ENCODE measurements at places on chromosomes 5 and 9.

DNA sequence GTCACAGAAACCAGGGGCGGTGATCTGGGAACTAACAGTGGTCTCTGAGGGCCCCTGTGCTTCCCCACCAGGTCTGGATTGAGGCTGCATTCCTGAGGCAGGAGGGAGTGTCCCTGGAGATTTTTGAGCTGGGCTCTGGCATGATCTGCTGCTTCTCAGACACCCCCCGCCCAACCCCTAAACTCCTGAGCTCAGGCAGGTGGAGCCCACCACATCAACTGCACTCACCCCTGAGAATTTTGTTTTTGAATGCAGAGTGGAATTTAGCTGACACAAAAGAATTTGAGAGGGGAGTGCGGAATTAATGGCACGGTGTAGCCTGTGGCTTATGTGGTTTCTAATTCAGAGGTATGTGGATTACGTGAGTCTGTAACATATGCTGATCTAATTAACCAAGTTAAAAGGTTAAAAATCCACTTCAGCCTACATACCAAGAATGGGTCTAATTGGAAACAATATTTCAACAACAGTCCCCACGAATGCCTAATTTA, 23.9 kb upstream of the CTSL start:
- DNase-seq, result peak; percentile 67

- DNase-seq, result peak; percentile 22
These were observed 105.0 kb downstream of the ACER2 start for GRCh38 chr9:19513671-19514275.

DNA sequence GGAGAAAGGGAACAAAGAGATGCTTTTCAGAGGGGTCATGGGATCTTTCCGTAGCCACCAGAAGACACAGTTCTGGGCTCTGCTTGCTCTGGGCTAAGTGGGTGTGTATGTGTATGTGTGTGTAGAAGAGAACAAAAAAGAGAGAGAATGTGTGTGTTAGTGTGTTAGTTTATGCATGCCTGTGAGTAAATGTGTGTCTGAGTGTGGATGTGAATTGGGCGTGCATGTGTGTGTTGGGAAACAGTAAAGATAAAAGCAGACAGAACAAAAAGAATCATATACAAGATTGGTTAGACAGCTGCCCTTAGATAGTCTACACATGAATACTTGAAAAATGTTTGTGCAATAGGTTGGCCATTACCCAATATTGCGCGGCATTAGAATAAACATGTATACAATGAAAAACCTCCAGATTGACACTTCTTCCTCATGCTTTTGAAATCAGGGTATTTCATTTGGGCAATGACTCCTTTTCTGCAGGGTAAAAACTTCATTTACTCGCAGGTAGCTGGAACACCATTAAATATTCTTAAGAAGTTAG, 36.5 kb upstream of the HSPA9 start:
- no peak for DNase-seq

DNA sequence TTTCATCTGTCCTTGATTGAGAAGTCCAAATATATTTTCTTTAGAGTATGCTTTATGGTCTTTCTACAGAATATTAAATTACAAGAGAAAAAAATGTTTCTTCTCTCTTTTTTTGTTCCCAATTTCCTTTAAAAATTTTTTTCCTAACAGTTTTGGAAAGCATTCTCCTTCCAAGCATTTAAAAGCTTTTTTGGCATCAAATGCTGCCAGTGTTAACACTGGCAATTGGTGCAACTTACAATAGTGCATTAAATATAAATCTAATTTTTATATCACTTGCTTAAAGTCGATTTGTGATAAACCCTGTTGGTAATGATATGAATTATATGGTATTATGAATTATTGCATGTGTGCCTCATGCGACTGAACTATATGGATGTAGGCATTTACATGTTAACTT, 165.9 kb upstream of the ELL2 start:
- no peak for DNase-seq

GRCh38 chr9:14270358-14271092, 43.4 kb downstream of the NFIB start:
- DNase-seq, result no peak

DNA sequence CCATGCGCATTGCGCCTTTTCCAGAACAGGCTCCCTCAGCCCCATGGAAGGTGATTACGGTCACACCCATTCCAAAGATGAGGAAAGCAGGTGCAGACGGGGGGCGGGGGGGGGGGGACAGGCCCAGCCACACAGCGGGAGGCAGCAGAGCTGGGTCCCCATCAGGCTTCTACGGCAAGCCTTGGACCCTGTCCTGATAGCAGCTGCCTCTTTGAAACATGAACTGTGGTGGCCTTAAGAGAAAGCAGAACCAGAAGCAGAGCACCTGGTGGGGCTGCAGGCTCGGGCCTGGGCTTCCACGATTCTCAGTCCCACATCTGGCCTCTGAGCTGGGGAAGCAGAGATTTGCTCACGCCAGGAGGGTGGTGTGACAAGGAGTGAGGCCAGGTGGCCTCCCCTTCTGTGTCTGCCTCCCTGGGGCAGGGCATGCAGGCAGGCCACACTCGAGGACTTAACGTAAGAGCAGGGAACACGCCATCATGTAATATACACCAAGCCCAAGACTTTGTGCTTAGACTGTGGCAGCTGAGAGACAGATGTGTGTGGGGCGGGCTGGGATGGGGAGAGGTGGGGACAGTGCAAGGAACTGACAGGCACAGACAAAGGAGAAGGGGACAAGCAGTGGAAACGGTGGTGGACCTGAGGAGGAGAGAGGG, 14.2 kb upstream of the PHYKPL start:
- DNase-seq, result no peak

DNA sequence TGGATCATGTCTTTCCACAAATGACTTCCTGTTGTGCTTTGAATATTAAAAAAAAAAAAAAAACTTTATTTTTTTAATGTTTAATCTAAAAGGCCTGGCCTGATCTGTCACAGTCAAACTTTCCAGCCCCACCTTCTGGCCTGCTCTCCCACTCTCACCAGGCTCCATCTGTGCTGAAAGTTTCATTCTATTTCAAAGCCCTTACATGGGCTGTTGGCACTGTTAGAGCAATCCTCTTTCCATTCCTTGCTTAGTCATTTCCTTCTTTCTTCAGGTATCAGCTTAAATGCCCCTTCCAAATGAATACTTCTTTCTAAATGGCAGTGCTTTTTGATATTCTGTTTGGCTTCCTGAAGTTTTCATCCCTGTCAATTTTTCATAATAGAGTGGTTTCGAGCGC, 1104.8 kb upstream of the C9orf72 start:
- DNase-seq, result peak; percentile 21

DNA sequence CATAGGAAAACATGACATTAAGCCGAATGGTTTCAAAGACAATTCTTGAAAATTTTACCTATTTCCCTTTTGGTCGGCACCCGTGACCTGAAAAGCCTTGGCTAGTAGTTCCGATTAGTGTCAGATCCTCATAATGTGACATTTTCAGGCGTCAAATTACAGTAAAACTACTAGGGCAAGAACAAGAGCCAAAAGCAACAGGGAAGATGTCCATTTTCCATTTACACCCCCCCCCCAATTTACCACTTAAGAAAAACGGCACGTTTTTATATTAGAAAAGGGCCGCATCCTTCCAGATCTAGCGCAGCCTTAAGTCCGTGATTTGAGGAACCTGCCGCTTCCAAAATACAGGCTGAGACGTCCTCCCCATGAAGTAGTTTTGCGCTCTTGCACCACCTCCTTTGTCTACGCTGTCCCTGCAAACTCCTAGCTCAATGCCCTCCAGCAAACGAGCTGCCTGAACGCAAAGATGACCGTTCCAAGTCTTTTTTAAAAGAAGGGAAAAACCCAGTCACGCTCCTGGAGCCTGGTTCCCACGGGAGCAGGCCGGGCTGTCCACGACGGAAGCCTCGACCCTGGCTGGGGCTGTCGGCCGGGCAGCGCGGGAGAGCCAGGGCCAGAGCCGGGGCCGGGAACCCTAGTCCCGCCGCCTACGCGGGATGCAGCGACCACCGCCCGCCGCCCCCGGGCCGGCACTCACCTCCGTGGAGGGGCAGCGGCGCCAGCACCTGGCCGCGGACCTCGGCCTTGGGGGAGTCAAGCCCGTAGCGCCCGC, 616 bp downstream of the RNF130 start:
- peak; percentile 53 for DNase-seq

- peak; percentile 77 for DNase-seq
These were observed 607.8 kb upstream of the PTGER4 start for GRCh38 chr5:40071870-40072269.

DNA sequence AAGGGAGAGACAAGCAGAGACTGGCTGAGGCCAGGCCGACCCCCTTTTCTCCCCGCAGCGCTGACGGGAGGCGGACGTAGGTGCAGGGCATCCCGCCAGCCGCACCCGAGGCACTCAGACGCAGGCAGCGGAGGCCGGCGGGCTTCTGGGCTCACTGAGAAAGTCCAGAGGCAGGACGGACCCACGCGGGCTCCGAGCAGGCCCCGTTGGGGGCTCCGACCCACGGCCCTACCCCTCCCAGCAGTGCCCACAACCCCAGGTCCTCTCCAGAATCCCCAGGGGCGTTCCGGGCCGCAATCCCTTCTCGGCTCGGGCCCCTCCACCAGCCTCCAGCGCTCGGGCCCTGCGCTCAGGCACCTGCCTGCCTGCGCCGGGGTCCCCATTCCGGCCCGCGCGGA, 543 bp downstream of the MTMR12 start:
- no peak for DNase-seq

DNA sequence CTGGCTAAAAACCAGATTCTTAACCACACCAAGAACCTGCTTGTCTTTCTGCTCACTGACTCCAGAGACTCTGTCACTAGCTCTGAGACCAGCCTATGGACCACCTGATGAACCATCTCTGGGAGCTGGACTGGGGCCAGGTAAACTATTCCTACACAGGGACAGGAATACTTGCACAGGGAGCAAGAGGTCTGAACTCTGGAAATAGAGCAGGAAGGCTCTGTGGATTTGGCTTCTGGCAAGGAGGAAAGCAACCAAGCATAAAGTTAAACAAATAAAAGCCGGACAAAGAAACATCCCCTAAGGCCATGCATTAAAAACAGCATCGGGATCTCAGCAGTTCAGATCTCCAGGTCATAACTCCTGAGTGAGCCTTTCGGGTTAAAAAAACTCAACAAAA, 5.6 kb upstream of the SPARC start:
- peak; percentile 92 for DNase-seq

- DNase-seq, result no peak
These were observed 410.1 kb downstream of the CDH18 start for GRCh38 chr5:19577882-19578281.

DNA sequence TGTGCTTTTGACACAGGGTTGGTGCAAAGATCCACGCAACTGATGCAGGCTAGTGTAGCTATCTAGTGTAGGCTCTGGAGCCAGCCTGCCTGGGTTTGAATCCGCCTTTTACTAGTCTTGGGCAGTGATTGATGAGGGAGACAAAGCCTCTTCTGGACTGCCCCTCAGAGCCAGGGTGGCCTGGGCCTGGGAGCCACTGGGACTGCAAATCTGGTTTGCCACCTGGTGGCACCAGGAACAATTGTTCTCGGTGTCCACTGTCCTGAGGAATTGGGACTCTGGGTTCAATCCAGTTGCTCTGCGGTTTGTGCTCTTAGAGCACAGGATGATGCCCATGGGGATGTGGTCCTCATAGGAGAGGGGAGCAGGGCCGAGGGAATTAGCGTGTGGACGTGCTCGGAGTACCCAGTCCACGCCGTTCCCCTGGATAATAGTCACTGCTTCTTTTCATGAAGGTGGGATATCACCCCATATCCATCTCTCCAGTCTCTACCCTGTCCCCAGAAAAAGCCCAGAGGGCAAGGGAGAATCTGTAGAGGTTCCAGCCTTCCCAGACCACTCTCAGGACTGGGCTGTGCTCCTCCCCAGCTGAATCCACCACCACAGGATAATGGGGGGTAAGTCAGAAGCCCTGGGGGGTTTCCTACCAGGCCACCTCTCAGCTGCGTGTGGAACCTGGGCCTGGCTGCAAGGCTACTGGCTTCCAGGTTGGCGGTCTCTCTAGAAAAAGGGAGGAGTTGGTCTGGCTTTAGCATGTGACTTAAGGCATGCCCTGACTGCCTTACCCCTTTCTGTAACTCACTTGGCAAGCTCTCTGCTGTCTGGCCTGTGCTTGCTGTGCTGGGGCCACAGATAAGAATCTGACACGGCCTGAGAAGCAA, 1.9 kb downstream of the B4GALT7 start:
- no peak for DNase-seq

DNA sequence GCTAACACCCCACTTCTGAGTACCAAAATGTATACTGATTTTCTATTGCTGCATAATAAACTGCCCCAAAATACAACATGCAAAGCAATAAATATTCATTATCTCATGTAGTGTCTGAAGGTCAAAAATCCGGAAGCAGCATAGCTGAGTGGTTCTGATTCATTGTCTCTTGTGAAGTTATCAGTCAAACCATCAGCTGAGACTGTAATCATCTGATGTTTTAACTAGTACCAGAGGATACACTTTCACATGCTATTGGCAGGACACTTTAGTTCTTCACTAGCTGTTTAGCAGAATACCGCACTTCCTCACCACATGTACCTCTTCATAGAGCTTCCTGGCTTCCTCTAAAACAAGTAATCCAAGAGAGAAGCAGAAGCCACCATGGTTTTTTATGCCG, 12.7 kb upstream of the TMEM161B start:
- no peak for DNase-seq

DNA sequence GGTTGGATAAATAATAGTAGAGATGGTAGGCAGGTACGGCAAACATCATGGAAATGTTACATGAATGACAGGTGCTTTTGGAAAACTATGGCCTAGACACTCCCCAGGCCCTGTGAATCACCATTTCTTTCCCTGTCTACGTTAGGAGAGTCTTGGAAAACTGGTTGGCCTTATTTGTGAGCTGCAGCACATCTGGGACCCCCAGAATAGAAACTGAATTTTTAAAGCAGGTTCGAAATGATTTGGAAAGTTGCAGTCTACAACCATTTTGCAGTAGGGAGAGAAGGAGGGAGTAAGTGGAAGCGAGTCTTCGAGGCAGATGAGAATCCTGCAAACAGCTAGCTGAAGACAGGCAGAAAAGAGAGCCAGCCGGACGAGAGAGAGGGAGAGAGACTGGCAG, 13.0 kb downstream of the C1QTNF2 start:
- DNase-seq, result no peak

DNA sequence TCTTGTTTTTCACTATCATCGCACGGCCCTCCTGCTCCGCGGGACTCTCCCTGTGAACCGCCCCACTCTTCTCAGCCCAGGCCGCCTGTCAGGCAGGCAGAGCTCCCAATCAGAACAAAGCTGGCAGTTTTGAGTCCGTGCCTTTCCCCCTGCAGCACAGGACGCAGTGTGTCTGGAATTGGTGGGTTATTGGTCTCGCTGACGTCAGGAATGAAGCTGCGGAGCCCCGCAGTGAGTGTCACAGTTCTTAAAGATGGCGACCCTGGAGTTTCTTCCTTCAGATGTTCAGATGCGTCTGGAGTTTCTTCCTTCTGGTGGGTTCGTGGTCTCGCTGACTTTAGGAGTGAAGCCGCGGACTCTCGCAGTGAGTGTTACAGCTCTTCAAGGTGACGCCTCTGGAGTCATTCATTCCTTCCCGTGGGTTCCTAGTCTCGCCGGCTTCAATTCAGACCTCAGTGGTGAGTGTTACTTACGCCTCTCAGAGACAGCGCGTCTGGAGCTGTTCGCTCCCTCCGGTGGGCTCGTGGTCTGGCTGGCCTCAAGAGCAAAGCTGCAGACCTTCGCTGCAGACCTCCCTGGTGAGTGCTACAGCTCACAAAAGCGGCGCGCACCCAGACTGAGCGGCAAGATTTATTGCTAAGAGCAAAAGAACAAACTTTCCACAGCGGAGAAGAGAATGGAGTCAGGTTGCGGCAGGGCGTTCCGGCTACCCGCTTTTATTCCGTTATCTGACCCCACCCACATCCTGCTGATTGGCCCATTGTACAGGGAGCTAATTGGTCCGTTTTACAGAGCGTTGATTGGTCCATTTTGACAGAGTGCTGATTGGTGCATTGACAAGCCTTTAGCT, 7.4 kb downstream of the ZDHHC11B start:
- DNase-seq, result no peak

Measured in renal cortical epithelial cell (primary cell).